ENCODE measurements at places on chromosomes 11 and 22. TPM values are rescaled to one million over a fixed set of nuclear protein-coding genes. Genes with fewer than 3 reads are reported as not detected.

The KCNQ1 gene
- 4.4 TPM for total RNA-seq

The TNNI2 gene
- total RNA-seq = not detected

The CTSW gene
- 1.6 TPM for total RNA-seq

The DUSP8 gene
- total RNA-seq = 7.6 TPM

The PTPRCAP gene
- 4.0 TPM for total RNA-seq

- no peak for DNase-seq
These were observed 203.1 kb upstream of the BLID start for GRCh38 chr11:122319085-122319484.

- no peak for DNase-seq
These were observed 10.5 kb downstream of the CD3E start for GRCh38 chr11:118314988-118315411.

- no peak for DNase-seq
These were observed 356.1 kb downstream of the RAB38 start for GRCh38 chr11:87819151-87819550.

GRCh38 chr11:40037005-40037404 is 1422.4 kb downstream of the LRRC4C start:
- no peak for DNase-seq

DNA sequence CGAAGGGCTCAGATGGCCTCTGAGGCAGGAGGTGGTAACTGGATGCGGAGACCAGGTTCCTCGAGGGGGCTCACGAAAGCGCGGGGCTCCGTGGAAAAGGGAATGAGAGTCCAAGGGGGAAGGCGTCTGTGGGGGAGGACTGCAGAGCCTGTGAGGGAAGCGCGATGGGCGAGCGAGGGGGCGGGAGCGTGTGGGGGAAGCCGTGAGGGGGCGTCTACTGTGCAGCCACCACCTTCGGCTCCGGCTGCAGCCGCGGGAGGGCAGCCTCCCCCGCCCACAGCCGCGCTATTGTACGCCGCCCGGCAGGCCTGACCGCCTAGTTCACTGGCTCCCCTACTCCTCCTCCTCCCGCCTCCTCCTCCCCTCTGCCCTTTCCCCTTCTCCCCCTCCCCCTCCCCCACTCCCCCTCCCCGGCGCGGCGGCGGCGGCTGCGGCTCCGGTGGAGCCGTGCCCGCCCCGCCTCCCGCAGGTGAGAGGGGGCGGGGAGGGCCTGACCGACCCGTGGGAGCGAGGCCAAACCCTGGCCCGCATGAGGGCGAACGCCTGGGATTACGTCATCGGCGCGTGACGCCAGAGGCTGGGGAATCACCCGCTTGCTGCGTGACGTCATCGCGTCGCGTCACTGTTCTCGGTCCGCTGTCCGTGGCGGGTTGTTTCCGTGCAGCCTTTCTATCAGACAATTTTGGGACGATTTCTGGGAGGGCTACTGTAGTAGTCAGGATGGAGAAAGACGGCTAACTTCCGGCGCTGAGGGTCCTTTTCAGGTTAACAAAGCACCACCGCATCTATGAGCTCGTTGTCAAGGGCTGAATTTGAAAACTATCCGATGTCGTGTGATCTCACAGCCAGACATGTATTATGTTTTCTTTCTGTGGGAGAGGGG is at the start of gene PAK1:
PAK1 (minus strand) TSS at position 294 of the 883 bp plus-strand sequence. CDS start 81,574 bp downstream, outside the sequence.
- DNase-seq = peak; percentile 36

DNA sequence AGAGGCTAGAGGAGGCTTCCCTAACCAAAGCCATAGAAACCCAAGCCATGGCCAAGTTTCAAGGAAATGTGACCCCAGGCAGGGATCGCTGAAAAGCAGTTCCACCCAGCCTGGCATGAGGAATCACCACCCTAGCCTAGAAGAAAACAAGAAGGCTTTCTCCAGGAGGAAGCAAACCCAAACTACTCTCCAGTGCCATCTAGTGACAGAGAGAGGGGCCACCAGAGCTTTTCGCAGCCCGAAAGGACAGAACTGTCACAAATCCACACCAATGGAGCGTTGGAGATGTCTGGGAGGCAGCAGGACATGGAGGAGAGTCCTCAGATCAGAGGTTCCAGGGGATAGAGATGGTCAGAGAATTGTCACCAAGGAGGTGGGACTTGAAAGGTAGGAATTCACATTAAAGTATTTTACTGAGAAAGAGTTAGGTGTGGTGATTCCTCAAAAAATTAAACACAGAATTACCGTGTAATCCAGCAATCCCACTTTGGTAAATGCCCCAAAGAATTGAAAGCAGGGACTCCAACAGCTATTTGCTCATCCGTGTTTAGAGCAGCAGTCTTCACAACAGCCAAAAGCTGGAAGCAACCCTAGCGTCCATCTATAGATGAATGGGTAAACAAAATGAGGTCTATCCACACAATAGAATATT is 67.3 kb upstream of the NUP50 start:
- DNase-seq = no peak

DNA sequence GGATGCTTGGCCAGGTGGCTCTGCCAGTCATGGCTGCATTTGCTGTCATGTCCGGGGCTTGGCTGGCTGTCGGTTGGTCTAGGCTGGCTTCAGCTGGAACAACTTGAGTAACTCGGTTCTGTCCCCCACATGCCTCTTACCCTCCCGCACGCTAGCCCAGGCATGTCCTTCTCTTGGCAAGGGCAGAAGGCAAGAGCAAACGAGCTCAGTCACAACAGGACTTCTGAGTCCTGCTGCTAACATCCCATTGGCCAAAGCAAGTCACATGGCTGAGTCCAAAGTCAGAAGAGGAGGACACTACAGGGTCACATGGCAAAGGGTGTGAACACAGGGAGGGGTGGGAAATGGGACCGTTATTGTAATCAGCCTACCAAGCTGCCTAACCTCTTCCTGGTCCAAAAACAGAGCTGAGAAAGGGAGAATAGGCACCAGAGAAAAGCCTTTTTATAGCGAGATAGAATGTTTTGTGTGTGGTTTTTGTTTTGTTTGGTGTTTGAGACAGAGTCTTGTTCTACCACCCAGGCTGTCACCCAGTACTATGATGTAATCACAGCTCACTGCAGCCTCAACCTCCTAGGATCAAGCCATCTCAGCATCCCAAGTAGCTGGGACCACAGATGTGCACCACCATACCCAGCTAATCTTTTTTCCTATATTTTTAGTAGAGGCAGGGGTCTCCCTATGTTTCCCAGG is 81.9 kb downstream of the MN1 start:
- DNase-seq = no peak

GRCh38 chr11:114188851-114189570 is 107.2 kb upstream of the NNMT start:
- no peak for DNase-seq

DNA sequence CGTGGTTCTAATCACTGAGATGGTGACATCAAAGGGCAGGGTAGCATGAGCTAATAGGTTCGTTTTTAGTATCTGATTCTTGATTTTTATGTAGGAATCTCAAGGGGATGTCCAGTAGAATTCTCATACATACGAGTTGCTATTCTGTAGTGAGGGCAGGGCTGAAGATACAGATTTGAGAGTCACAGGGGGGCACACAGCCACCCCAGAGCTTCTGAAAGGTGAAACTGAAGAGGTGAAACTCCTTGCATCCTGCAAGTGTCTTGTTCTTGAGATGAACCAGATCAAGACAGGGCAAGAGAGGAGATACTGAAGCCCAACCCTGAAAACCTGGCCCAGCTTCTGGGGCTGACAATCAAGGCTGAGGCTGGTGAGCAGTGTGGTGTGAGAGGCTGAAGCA is 35.6 kb upstream of the TMEM123 start:
- DNase-seq = no peak

GRCh38 chr11:121435551-121436511 is 16.3 kb upstream of the SORL1 start:
- no peak for DNase-seq

GRCh38 chr11:105189581-105189980 is 50.0 kb upstream of the CARD18 start:
- DNase-seq = no peak

All from thoracic aorta (tissue), 2 donors.